ENCODE measurements at places on chromosomes 1 and 21.
A peak's percentile ranks its signal among the peaks of the same experiment; 100 is the strongest.

- DNase-seq, result no peak
Observed at GRCh38 chr1:174680101-174680500, 232.3 kb downstream of the GPR52 start.

DNA sequence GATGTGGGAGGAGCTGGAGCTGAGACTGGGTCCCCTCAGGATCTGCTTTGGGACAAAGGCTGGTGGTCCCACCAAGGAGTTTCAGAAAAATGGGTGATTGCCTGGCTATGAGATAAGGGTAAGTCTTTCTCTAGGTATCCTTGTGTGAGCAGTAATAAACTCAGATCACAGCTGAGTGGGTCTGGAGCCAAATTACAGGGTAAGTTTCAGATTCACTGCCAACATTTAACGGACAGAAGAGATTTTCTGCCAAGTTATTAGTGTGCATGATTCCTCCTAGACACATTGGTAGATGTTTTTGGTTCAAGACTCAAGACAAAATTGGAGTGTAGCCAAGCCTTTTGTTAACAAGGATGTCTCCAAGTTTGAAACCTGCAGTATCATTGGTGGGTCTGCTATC lies 7.5 kb downstream of the CD1B start:
- DNase-seq, result no peak

DNA sequence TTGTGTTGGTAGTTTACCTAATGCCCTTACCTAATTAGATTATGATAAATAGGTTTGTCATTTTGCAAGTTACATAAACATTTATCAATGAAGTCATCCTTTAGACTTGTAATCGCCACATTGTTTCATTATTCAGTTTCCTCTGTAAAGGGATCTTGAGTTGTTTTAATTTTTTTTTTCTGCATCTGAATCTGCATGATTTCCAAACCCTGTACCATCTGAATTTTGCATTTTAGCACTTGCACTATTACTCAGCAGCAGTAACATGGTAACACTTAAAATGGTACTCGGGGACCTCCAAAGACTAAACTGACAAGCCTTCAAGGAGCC lies 12.4 kb downstream of the TARDBP start:
- no peak for DNase-seq

DNA sequence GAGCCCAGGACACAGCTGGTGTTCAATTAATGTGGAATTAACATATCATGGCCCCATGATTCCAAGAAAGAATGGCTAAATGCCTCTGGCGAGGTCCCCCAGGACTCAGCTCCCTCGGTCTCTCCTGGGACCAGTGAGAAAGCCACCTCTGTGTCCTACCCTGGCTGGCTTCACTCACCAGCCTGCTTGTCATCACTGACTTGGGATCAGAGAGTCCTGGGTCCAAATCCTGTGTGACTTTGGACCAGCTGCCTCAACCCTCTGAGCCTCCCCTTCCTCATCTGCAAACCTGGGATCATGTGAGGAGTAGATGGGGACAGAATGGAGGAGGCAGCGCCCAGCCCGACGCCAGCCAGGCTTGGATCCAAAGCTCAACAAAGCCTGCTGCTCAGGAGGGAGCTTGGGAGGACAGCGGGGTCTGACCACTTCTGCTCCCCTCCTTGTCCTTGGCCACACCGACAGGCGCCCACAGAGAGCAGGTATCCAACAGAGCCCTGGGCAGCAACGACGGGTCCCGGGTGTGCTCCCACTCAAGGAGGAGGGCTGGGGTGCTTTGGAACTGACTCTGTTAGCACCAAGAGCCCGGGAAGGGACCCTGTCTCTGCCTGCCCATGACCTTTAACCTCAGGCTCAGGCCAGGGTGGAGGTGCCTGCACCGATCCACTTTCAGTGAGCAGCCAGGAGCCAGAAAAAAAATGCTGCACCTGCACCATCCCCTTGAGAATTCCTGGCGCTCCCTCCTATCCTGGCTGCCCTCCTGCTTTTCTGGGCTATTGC lies 3.2 kb downstream of the SH2D5 start:
- peak; percentile 58 for DNase-seq

GRCh38 chr1:244092293-244092963 lies 41.3 kb downstream of the ZBTB18 start:
- DNase-seq, result no peak

DNA sequence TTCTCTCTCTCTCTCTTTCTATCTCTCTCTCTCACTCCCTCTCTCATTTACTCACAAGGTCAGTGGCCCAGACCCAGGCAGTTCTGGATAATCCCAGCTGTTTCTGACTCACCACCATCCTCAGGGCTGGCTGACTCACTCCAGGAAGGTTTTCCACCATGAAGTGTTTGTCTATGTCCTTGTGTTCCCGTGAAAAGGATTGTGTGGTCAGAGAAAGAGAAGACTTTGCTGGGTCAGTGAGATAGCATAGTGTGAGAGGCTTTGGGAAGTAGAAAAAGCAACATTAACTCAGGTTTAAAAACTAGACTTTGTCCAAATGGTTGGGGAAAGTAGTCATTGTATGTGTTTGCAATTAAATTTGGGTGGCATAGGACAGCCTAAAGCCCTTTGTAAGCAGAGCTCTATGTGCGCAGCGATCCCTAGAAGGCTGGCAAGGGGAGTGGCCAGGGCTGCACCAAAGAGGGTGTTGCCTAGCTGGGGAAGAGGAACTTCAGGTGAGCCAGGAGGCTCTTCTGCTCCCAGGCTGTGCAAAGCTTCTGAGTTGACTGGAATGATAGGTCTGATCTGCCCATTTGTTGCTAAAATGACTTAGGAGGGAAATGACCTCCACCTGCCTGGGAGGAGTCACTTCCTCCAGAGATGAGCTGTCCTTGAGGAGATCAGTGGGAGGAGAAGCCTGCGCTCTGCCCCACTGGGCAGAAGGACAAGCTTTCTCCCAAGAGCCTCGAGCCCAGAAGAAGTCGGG lies 4.9 kb upstream of the CAPN2 start:
- DNase-seq, result peak; percentile 92

DNA sequence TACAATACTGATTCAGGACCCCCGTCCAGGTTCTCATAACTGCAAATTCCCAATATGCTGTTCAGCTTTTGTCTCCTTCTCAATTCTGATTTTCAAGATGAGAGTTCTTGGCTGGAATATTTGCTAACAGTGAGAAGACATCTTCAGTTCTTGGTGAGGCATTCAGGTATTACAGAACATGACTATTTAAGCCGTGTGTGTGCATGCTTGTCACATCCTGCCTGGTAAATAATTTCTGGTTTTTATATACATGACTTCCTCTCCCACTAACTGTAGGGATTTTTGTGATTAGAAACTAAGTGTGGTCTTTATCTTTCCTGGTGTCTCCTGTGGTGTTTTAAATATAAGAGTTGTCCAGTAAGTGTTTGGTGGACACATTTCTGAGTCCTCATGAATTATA lies 10.2 kb upstream of the SLC19A2 start:
- DNase-seq, result no peak

DNA sequence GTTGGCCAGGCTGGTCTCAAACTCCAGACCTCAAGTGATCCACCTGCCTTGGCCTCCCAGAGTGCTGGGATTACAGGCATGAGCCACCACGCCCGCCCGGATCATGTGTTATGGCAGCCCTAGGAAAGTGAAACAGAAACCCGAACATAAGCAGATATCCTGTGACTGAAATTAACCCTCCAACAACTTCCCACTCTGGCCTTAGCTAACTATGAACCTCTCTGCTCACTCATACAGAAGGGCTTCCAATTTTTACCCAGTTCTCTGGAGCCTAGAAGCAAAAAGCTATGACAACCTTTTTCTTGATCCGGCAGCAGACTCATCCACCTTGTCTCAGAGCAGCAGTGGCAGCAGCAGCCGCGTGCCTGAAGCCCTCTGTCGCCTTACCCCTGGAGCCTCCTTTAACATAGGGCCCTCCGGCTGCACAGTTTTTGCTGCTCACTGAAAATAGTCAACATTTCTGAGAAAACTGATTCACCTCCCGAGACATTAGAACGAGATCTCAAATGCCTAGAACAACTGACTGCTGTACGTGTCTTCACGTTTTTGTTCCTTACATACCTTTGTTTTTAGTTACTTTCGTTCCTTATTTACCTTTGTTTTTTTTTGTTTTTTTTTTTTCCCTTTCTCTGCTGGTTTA lies 9.3 kb downstream of the CBR1 start:
- no peak for DNase-seq

DNA sequence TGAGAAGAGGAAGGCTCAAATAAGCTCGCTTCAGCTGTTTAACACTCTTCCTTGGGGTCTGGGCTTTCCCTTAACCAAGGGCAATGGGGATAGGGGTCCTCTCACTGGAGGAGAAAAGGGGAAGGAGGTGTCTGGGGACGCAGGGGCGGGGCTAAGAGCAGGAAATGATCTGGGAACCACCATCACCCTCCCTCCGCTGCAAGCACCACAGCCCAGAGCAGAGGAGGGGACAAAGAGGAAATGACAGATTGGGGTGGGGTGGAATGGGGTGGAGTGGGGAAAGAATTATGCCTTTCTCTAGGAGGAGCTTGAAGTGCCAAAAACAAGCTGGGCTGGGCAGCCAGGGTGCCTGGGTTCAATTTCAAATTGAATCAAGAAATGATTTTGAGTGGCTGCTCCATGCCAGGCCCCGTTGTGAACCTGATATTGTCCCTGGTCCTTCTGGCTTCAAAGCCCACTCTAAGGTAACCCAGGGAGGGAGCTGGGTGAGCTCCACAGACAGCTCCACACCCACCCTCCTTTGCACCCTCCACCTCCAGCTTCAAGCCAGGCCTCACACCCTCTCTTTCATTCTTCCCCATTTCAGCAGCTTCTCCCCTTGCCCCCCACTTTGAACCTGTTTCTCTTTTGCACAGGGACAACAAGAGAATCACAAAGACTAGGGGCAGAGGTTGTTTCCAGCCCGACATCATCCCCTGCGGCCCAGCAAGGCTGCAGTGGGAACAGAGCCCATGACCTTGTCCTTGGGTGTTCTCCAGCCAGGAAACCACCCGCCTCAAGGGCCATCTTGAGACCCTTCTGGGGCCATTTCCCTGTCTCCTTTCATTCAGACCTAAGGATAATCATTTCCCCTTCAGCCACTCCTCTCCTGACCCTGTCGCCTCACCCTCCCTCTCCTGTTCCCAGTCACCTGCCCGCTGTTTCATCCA lies 1.1 kb downstream of the ARHGAP30 start:
- peak; percentile 91 for DNase-seq

- no peak for DNase-seq
Observed at GRCh38 chr1:37875833-37876232, 16.4 kb upstream of the MTF1 start.

GRCh38 chr1:169782596-169782995 lies 12.1 kb downstream of the METTL18 start:
- no peak for DNase-seq

- no peak for DNase-seq
Observed at GRCh38 chr1:56986397-56986796, 20.6 kb upstream of the C8B start.
